ENCODE measurements at places on chromosomes 1 and 21. TPM values are rescaled to one million over a fixed set of nuclear protein-coding genes. Genes with fewer than 3 reads are reported as not detected.

DNA sequence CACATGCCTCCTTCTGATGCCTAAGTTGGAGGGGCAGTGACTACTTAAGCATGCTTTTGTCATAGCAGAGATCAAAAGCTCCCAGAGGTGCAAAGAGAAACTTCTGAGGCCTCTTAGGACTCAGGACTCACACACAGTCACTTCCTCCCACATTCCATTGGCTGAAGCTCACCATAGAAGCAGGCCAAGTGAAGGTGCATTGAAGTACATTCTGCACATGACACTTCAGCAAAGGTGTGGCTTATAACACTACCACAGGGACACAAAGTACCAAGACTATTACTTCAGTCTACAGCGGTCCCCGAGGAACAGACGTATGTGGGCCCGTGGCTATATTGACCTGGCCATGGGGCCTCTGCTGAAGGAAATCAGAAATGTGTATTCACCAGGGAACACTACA, 2.5 kb upstream of the POGK start:
- no peak for DNase-seq

- no peak for DNase-seq
These were observed 79.8 kb upstream of the WNT4 start for GRCh38 chr1:22222723-22223122.

DNA sequence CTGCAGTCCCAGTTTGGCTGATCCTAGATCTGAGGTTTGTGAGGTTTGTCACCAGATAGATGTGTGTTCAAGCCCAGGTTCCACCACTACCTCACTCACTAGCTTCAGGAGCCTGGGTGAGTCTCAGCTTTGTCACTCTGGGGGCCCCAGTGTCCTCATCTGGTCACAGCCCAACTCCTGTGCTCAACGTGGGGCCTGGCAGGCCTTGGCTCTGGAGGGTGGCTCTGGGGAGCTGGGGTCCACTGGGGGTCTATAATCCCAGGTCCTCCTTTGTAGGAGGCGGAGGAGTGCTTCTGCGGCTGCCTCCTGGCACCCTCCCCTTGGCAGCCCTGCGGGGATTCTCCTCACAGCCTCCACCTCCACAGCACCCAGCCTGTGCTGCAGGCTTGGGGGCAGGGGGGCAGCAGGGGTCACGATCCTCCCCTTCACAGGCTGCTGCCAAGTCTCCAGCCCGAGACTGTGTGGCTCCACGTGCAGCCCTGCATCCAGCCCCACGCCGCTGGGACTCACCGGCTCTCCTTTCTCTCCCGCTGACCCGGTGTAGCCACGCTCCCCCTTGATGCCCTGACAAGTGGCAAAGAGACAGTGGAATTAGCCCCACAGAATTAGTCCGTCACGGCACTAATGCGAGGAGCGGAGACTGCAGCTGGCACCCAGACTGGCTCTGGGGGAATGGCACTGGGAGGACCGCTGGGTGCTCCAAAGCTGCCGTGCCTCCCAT, 22.5 kb upstream of the PEF1 start:
- DNase-seq: no peak

DNA sequence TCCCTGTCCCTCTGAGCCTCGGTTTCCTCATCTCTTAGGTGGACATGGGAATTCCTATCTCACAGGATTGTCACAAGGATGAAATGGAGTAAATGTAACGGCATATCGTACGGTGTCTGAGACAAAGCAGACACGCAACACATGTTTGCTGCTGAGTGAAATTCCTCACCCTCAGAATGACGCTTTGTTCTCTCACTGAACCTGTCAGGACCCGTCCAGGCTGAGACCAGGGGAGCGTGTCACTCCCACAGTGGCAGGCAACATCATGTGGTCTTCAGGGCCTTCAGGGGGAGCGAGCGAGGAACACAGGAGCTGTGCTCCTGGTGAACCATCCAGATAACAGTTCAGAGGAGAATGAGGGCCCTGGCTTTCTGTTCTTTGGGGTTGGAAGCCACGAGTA, 74.2 kb downstream of the TOMM20 start:
- DNase-seq: no peak

DNA sequence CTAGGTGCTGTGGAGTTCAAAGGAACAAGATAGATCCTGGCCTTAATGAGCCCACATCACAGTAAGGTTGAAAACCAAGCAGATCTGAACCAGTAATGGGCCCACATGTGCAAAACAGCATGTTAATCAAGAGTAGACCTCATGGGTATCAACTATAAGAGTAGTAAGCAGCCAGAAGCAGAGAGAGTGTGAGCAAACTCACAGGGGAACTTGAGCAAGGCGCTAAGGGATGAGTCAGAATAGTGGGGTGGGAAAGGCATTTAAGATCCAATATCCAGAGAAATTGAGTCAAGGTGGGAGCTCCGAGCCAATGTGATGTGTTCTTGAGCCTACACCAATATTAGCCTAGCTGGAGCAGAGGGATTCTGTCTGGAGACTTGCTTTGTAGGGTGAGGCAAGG, 52.4 kb upstream of the GJA5 start:
- DNase-seq: no peak

Gene SAMSN1
- polyA plus RNA-seq: 2.2 TPM

Gene RBBP5
- polyA plus RNA-seq: 11.7 TPM

Gene CRABP2
- polyA plus RNA-seq: 21.0 TPM

Data from testis (tissue), 5 donors.